ENCODE measurements at places on chromosomes 7 and 10.

DNA sequence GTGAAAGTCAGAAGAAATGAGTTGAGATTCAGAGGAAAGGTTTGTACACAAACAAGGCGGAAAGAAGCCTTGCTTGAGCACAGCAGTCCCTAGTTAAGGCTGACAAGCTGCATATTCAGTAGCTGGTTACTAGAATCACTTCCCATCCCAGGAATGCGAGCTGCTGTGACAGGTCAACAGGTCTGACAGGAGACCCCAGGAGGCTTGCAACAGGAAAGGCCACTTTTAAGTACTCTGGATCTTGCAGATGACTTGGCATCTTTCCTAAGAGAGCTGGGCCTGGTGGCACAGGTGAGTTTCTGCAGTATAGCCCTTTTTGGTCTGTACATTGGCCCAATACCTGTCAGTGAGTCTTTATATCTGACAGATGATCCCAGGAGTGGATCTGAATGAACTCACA is 35.7 kb upstream of the UNC5B start:
- no peak for DNase-seq

DNA sequence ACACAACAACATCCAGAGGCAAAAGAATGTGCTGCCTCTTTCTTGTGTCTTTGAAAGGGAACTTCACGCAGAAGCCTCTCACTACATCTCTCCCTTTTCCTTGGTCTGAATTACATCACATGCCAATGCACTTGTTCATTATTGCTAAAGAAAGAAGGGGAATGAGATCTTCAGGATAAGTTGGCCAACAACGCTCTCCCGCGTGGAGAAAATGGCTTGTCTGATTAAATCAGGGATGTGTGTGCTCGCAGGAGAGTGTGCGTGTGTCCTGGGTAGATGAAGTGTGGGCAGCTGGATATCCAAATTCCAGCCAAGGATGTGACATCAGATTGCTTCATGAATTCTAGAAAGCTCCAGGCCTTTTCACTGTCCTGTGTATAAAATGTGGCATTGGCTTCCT is 541.6 kb upstream of the FZD8 start:
- no peak for DNase-seq

- DNase-seq = no peak
These were observed 744 bp downstream of the CREM start for GRCh38 chr10:35127289-35127891.

GRCh38 chr10:92787557-92788152 is 60.7 kb upstream of the EXOC6 start:
- no peak for DNase-seq

DNA sequence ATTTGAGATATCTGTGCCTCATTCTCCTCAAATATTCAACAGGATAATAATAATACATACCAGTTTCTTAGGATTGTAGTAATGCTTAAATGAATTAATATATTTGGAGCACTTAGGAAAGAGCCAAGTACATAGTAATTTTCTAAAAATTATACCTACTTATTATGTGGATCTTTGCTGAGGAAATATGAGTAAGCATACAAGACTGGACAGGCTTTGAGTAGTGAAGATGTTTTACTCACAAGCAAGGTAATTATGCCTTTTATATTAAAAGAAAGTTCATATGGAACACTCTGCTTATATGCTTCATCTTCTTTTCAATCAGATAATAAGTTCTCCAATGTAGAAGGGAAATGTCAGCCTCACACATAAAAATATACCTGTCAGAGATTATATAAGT is 337.5 kb upstream of the KAT6B start:
- DNase-seq = no peak

DNA sequence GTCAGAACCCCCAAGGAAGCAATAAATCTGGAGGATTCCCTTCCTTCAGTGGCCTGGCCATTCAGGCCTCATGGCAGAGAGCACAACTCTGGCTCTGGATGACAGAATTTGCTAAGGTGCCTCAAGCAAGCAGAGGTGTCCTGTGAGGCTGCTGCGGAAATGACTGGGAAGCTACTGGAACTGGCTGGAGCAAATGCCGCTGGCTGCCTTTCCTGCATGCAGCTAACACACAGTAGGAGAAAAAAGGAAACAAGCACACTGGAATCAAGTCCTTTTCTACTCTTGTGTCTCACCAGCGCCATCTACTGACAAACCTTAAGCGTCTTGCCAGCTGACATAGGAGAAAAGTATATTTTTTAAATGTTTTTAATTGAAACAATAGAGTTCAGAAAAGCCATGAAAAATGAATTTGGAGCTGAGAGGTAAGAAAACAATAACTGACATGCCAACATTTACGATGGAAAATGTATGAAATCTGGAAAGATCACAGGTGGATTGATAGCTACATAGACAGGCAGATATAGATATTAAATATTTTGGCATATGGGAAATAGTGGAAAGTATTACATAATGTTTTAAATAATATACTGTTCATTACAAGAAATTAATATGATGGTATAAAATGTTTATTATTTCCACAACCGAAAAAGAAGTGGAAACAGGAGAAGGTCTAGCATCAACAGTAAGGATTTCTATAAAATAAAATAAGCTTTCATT is 951.6 kb downstream of the ANKRD7 start:
- peak; percentile 66 for DNase-seq
